ENCODE measurements at places on chromosomes 12 and 14.

DNA sequence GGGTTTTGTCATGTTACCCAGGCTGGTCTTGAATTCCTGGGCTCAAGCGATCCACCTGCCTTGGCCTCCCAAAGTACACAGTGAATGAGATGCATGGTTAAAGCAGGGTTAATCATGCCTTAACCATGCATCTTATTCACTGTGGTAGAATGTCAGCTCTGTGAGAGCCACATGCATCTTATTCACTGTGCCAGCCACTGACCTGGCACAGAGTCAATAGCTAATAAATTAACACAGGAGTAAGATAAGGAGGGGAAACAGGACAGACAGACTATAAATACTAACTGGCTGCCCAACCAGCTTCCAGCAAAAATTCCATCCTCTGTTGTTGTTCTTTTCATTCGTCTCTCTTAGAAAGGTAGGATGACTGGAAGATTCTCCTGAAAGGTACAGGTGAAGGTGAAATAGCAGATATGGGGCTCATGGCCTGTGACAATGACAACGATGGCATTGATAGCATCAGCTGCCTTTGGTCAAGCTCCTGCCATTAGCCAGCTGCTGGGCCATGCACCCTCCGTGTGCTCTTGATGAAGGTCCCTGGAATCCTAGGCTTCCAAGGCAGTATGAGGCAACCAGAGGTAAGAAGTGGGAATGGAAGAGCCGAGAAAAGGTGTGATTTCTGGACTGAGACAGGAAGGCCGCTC is 76.6 kb downstream of the ZNF664 start:
- DNase-seq: no peak

- DNase-seq: no peak
These were observed 37.2 kb downstream of the RAD51B start for GRCh38 chr14:67856827-67857226.

GRCh38 chr12:20528208-20528607 is 159.9 kb downstream of the PDE3A start:
- no peak for DNase-seq

GRCh38 chr14:106812788-106813476 is 1286.5 kb downstream of the TMEM121 start:
- DNase-seq: no peak

DNA sequence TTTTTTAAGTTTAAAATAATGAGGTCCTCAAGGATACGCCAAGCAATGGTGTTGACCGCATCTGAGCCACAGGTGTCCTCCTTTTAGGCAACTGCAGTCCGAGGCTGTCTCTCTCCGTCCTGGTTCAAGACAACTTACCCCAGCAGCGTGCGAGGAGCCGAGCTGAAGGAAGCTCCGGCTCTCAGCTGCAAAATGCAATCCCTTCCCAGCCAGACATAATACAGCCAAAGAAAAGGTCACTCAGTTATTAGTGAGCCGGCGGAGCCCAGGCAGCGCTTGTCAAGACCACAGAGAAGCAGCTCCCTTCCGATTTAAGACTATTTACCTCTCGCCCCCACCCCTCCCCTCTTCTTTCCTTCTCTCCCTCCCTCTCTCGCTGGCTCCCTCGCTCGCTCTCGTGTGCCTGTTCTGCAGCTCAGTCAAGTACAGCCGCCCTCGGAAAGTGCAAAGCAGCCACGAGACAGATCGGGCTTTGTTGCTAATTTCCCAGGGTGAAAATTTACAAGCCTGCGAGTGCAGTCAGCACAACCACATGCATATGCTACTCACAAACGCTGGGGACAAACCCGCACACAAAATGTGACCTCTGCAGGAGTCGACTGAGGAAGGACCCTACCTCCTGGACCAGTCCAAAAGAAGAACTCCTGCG is 363 bp upstream of the LMO3 start:
- DNase-seq: peak; percentile 42
